Retinal pigment epithelial cell (primary cell): ENCODE measurements at places on chromosomes 7 and 10.

- DNase-seq = no peak
Observed at GRCh38 chr7:135940077-135941075, 36.8 kb downstream of the MTPN start.

GRCh38 chr7:2051707-2052656 lies 180.8 kb downstream of the MAD1L1 start:
- DNase-seq = no peak

DNA sequence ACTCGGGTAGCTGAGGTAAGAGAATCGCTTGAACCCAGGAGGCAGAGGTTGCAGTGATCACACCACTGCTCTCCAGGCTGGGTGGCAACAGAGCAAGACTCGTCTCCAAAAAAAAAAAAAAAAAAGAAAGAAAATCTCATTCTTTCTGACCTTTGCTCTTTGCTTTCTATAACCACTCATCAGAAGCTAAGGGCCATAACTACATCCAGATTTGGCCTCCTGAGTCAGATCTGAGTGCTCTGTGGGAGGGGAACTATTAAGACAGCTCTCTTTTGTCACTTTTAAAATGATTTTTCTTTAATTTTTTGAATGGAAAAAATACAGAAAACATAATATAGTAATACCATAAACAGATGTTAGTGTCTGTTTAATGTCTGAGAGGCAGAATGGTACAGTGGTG lies 210.1 kb downstream of the KIAA1217 start:
- DNase-seq = no peak

- peak; percentile 92 for DNase-seq
Observed at GRCh38 chr10:33134011-33134751, 176.2 kb upstream of the ITGB1 start.

GRCh38 chr7:311131-311680 lies 21.2 kb downstream of the FOXL3 start:
- no peak for DNase-seq

- no peak for DNase-seq
Observed at GRCh38 chr7:1677206-1678080, 7.4 kb downstream of the ELFN1 start.

DNA sequence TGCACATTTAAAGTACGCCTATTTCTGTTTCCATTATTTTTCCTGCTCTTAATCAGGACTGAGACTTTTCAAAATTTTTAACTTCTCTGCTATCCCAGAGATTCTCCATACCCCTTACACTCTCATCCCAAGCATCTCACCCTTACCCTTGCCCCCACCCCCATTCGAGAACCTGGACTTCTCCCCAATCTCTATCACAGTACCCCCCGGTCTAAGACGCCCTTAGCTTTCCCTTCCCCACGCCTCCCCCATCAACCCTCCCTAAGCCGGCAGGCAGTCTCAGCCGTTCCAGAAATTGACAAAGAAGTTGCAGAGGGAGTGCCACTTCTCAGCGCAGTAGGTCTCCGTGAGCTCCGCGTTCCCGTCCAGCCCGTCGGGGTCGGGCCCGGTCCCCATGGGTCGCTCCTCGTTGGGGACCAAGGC lies 1.4 kb downstream of the FGFBP3 start:
- DNase-seq = no peak

- no peak for DNase-seq
Observed at GRCh38 chr7:7798510-7798909, 80.1 kb upstream of the RPA3 start.

DNA sequence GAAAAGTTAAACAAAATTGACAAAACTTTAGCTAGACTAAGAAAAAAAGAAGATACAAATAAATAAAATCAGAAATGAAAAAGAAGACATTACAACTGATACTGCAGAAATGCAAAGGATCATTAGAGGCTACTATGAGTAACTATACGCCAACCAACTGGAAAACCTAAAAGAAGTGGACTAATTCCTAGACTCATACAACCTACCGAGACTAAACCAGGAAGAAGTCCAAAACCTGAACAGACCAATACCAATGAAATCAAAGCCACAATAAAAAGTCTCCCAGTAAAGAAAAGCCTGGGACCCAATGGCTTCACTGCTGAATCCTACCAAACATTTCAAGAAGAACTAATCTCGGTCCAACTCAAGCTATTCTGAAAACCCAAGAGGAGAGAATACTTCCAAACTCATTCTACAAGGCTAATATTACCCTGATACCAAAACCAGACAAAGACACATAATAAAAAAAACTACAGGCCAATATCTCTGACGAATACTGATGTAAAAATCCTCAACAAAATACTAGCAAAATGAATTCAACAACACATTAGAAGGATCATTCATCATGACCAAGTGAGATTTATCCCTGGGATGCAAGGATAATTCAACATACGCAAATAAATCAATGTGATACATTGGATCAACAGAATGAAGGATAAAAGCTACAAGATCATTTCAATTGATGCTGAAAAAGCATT lies 20.3 kb downstream of the ELAPOR2 start:
- no peak for DNase-seq

- no peak for DNase-seq
Observed at GRCh38 chr10:7491949-7492659, 81.3 kb upstream of the SFMBT2 start.

- DNase-seq = no peak
Observed at GRCh38 chr7:101185258-101185839, 5.3 kb upstream of the NAT16 start.

GRCh38 chr7:10156972-10157371 lies 816.7 kb upstream of the PHF14 start:
- no peak for DNase-seq
